HepG2 (cell line): ENCODE measurements at places on chromosomes 3 and 15.
A peak's percentile ranks its signal among the peaks of the same experiment; 100 is the strongest.

DNA sequence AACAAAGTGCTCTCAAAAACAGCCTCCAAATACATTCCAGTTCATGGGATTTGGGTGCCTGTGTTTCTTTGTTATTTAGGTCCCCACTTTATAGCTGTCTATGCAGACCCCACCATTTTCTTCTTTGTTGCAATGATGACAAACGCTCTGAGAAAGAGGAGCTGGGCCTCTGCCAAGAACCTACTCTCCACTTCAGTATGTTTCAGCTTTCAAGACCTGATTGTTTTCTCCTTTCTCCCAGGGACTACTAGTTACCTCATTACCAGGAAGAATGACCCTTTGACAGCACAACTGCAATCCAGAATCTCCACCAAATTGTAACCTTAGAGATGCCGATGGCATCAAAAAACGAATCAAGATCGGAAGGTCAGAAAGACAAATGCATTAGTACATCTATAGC is 236.8 kb downstream of the MEIS2 start:
- DNase-seq, result no peak

DNA sequence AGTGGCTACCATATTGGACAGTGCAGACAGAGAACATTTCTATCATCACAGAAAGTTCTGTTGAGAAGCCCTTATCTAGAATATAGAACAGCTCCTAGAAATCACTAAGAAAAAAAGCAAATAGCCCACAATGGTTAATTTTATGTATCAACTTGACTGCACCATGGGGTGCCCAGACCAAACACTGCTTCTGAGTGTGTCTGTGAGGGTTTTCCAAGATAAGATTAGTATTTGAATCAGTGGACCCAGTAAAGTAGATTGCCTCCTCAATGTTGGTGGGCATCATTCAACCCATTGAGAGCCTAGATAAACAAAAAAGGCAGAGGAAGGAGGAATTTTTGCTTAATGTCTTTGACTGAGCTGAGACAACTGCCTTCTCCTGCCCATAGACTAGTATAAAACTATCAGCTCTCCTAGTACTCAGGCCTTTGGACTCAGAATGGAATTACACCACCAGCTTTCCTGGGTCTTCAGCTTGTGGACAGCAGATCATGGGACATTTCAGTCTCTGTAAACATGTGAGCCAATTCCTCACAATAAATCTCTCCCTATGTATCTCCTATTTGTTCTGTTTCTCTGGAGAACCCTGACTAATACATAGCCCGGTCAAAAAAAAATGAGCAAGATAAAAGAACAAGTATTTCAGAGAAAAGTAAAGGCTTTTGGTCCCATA is 55.9 kb upstream of the OXTR start:
- DNase-seq, result peak; percentile 12

- DNase-seq, result no peak
These were observed 680.1 kb downstream of the IGSF11 start for GRCh38 chr3:118354556-118354955.

- no peak for DNase-seq
These were observed 61.1 kb downstream of the EIF3J start for GRCh38 chr15:44598066-44598465.

- DNase-seq, result no peak
These were observed 15.2 kb downstream of the MCM2 start for GRCh38 chr3:127613406-127613805.

DNA sequence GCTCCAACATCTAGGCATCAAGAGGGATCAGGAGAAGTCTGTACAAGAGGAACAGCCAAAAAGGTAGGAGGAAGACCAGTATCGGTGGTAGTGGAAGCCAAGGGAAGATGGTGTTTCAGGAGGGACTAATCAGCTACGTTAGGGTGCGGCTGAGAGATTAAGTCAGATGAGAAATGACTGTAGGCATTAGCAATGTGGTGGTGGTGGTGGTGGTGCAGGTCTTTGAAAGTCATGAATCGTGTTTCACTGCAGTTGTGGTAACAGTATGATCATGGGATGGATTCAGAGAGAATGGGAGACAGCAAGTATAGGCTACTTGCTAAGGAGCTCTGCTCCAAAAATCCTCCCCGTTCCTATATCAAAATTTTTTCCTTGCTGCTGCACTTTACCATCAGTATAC is 35.5 kb downstream of the ASTE1 start:
- DNase-seq, result no peak

DNA sequence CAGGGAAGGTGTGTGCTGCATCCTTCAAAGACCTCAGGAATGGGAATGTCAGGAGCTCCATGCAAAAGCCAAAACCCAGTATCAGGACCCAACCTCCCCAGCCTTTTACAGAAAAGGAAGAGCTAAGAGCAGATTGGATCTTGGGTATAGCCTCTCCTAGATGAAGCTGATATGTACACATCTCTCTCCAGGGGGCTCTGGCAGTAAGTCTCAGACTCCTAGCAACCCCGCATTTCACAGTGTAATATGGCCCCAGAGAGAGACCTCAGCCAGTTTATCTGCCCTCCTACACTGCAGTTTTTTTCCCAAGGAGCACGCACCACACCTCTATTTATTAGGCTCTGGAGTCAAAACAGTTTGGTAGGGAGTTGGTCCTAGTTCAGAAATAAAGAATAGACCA is 88.2 kb downstream of the RBPMS2 start:
- no peak for DNase-seq

GRCh38 chr3:174216946-174217718 is 642.0 kb upstream of the NAALADL2 start:
- no peak for DNase-seq

DNA sequence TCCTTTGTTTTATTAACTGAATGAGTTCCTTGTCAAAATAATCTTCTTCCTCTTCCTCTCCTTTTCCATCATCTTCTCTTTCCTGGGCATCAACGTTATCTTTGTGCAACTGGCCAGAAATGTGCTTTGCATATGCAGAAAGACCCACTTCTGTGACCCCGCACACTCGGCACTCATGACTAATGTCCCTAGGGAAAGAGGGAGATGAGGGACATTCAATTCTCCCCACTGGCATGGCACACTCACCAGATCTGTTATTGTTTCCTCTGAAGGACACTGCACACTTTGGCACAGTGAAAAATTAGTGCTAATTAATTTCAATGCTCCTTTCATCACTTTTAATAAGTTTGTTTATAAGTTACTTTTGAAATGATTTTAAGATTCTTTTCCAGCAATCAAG is 34.0 kb downstream of the ZNF106 start:
- no peak for DNase-seq

- DNase-seq, result no peak
These were observed 315.5 kb downstream of the ZPLD1 start for GRCh38 chr3:102750322-102750721.
